NCI-H2081 treated with DMSO at 0.1 percent for 48 hours (cell line): ENCODE measurements at places on chromosomes 4 and X.

GRCh38 chr4:97587912-97588311, 555.4 kb downstream of the STPG2 start:
- DNase-seq = no peak

- no peak for DNase-seq
Measured at GRCh38 chr4:7192252-7193029, at the start of gene SORCS2. SORCS2 (plus strand) TSS chr4:7192538.

GRCh38 chr4:84502955-84503373, 3.9 kb upstream of the NKX6-1 start:
- no peak for DNase-seq

DNA sequence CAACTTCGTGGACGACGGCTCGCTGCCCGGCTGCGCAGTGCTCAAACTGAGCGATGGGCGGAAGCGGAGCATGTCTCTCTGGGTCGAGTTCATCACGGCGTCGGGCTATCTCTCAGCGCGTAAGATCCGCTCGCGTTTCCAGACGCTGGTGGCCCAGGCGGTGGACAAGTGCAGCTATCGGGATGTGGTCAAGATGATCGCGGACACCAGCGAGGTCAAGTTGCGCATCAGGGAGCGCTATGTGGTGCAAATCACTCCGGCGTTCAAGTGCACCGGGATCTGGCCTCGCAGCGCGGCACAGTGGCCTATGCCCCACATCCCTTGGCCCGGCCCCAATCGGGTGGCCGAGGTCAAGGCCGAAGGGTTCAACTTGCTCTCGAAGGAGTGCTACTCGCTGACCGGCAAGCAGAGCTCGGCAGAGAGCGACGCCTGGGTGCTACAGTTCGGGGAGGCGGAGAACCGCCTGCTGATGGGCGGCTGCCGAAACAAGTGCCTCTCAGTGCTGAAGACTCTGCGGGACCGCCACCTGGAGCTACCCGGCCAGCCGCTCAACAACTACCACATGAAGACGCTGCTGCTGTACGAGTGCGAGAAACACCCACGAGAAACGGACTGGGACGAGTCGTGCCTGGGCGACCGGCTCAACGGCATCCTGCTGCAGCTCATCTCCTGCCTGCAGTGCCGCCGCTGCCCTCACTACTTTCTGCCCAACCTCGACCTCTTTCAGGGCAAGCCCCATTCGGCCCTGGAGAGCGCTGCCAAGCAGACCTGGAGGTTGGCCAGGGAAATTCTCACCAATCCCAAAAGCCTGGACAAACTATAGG, 1.5 kb downstream of the MAB21L2 start:
- no peak for DNase-seq

- DNase-seq = no peak
Measured at GRCh38 chr4:73340917-73341316, 63.2 kb upstream of the ALB start.

GRCh38 chr4:173998471-173999144, 284.9 kb downstream of the FBXO8 start:
- no peak for DNase-seq

DNA sequence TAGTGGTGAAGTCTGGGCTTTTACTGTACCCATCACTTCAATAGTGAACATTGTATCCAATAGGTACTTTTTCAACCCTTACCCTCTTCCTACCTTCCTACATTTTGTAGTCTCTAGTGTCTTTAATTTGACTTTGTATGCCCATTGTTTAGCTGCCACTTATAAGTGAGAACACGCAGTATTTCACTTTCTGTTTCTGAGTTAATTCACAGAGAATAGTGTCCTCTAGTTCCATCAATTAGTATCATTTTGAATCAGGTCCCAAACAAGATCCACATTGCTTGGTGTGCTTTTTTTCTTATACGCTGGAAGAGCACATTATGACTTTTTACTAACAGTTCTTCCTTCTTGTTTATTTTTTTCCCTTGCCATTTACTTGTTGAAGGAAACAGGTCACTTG, 176.0 kb upstream of the WDFY3 start:
- no peak for DNase-seq

GRCh38 chr4:78565971-78566372, 14.4 kb downstream of the ANXA3 start:
- no peak for DNase-seq

DNA sequence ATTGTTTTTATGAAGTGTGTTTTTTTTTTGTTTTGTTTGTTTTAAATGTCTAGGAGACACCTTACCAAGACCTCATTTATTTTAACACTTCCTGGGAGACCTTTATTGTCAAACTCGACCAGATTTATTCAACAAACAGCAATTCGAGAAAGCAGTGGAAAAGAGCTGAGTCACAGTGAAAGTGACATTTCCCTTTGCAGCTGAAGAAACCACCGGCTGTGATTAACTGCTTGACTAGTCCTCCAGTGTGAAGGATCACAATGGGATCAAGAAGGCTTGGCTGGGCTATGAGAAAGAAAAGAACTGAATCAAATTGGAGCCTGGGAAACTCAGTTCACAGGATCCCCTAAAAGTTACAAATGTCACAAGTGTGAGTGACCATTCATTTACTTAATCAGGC, 11.9 kb upstream of the ADH7 start:
- no peak for DNase-seq

GRCh38 chr4:79833857-79834256, 239.2 kb downstream of the ANTXR2 start:
- no peak for DNase-seq

DNA sequence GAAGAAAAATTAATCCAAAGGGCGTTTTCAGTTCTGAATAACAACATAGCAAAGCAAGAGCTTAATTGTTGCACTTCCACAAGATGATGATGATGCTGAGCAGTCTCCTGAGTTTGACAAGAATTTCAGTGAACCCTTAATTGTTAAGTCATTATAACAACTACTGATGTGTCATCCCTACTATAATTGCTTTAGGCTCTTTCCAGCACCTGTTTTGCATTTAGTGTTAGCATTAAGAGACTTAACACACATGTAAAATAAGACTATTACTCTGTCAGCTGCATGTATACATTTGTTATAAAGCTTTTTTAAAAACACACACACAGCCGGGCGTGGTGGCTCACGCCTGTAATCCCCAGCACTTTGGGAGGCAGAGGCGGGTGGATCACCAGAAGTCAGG, 37.9 kb upstream of the GALNT7 start:
- no peak for DNase-seq

DNA sequence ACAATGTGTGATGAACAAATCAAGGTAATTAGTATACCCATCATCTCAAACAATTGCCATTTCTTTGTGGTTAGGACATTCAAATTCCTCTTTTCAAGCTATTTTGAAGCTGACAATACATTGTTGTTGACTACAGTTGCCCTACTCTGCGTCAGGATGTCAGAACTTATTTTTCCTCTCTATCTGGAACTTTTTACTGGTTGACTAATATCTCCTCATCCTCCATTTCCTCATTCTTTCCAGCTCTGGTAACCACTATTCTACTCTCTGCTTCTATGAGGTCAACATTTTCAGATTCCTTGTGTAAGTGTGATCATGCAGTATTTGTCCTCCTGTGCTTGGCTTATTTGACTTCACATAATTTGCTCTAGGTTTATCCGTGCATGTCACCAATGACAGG, 240.5 kb upstream of the HS3ST1 start:
- DNase-seq = no peak

DNA sequence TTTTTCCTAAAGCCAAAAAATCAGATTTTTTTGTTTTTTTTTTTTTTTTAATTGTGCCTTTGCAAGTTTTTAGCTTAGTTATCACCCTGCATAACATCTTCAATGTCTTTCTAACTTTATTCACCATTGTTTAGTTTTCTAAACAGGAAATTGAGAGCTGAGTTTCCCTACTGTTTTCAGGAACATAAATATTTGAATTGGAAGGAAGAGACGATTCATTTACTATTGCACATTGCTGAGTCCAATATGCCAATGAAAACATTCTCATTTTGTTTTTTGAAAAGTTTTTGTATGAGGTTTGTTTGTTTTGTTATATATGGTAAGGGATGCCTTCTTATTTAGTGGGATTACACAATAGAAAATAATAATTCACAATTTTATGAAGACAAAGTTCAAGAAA, 148.4 kb downstream of the ANKRD50 start:
- DNase-seq = no peak

GRCh38 chr4:123133397-123134050, 211.1 kb upstream of the NUDT6 start:
- DNase-seq = no peak

DNA sequence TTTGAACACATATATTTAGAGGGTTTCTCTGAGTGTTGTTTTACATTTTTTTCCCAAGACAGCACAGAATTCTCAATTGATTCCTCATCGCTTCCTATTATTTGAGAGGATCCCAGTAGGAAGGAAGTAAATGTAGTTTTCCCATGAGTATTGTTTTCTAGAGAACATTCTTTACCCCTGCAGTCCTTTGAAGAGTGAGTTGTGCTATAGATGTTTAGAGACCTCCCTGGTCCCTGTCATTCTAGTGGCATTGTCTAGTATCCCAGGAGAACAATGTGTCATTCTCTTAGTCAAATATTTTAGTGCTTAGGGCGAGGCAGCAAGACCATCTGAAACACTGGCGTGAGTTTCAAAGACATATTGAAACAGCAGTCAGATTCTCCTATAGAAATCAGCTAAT, 32.5 kb downstream of the SORBS2 start:
- DNase-seq = no peak

- DNase-seq = no peak
Measured at GRCh38 chrX:38214551-38215531, 5.8 kb downstream of the SRPX start.
